ENCODE measurements at places on chromosomes 4 and X.

DNA sequence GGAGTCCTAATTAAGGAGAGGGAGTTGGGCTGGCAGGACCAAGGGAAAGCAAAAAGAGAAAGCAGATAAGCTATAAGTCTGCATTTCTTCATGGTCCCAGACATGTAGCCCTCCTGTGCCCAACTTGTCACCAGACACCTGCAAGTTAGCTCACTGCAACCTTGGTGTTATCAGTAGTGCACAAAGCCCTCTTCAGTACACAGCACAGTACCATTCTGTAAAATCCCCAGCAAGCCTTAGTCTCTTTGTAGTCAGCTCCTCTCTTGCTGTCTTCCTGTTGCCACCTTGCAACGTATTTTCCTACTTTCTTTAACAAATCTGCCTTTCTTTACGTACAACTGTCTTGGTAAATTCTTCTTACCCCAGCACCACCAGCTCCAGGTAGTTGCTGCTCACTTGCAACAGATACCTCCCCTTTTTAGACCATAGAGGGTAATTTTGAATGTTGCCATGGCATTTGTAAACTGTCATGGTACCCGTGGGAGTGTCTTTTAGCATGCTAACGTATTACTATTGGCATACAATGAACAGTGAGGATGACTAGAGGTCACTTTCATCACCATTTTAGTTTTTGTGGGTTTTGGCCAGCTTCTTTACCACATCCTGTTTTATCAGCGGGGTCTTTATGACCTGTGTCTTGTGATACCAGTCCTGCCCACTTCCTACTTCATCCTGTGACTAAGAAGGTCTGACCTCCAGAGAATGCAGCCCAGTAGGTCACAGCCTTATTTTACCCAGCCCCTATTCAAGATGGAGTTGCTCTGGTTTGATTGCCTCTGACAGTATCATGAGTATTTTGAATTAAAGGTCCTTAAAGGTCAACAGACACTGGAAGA lies 28.3 kb upstream of the AP1S2 start:
- no peak for DNase-seq

DNA sequence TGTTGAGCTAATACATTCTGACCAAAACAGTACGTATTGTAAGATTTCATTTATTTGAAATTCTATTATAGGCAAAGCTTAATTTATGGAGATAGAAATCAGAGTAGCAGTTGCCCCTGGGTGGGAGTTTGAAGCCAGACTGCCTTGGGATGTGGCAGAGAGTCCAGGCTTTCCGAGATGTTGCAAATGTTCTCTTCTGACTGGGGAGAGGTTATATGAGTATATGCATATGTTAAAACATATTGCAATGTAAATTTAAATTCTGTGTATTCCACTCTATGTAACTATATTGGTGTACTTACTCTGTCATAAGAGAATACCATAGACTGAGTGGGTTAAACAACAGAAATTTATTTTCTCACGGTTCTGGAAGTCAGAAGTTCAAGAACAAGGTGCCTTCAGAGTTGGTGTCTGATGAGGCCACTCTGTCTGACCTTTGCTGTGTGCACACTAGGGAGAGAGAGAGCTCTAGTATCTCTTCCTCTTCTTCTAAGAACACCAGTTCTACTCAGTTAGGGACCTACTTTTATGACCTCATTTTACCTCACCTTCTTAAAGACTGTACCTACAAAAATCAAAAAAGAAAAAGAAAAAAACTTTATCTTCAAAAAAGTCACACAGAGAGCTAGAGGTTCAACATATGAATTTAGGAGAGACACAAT lies 299.3 kb upstream of the HS3ST1 start:
- DNase-seq: no peak

- no peak for DNase-seq
These were observed 14.1 kb downstream of the NOP14 start for GRCh38 chr4:2948895-2949781.

DNA sequence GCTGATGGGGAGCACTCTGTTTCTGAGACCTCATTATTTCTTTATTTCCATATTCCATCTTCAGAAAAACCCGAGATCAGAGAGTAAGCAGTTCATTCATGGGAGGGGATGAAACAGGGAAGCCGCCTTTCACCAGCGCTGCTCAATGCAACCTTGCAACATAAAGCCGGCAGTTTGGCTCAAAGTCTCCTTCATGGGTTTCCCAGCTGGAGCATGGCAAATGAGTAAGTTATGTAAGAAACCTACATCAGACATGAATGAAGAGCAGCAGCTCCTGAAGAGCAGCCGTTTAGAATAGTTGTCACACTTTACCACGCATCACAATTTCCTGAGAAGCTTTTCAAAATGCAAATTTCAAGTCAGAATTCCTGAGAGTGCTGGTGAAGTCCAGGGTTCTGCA lies 578.8 kb downstream of the FSTL5 start:
- DNase-seq: no peak

- no peak for DNase-seq
These were observed 153.2 kb downstream of the AASDH start for GRCh38 chr4:56234098-56234497.

- DNase-seq: no peak
These were observed 999.0 kb upstream of the ADGRL3 start for GRCh38 chr4:60201052-60201673.

DNA sequence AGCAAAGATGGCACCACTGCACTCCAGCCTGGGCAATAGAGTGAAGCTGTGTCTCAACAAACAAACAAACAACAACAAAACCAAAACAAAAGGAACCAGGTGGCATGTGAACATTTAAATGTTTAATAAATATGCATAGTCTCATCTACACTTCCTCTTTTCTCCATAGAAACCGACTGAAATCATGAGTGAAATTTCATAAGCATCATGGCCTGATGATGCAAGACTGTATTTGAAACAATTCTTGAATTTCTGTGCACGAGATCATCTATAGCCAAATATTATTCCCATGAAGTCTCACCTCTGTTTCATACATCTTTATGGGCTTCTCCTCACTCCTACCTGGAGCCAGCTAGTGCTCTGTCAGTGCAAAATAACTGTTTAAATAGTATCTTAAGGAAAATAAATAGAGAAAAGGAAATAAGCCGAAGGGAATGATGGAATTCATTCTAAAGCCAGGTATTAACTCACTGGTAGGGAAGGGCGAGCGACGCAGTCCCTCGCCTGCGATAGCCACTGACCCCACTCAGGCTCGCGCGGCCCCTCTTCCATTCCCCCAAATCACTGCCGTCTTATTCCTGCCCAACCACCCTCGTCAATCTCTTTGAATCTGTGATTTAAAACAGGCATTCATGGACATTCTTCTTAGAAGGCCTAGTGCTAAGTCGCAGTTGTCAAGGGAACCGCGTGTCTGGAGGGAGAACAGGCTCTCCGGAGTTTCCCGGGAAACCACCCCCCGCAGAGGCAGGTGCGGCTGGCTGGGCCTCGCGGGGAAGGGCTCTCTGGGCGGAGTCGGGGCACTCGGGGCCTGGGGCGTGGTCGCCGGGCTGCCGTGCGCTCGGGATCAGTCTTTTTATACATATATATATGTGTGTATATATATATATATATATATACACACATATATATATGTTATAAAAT lies 52.4 kb upstream of the TRIM2 start:
- DNase-seq: no peak

- no peak for DNase-seq
These were observed 21.7 kb upstream of the CD38 start for GRCh38 chr4:15756361-15756861.

DNA sequence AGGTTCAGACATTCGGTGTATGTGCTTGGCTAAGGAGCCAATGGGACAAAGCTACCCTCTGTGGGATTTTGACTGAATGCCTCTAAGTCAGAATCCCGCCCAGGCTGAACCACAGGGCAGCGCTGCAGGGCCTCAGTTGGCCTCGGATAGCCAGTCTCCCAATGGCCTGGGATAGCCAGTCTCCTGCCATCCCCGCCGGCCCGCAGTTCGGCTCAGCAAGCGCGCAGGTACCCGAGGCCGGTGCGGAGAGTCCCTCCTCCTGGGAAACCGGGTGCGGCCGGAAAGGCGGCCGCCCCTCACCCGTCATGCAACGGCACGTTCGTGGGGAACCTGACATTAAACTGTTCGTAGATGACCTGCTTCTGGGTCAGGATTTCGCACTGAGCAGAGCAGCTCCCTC lies 16.1 kb downstream of the PPEF2 start:
- DNase-seq: no peak

DNA sequence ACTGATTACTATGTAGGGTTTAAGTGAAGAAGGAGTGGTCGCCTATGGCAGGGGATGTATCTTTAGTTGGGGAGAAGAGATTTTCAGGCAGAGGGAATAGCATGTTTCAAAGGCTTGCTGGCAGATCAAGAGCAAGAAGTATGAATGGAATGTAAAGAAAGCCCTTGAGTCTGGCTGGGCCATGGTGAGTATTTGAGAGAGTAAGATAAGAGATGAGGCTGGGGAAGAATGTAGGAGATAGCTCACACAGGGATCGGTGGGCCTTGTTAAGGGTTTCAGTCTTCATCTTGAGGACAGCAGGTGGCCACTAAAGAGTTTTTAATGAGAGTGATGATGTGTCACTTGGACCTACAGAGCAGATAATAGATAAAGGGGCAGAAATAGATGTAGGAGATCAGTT lies 319.1 kb upstream of the RPS6KA3 start:
- DNase-seq: no peak

DNA sequence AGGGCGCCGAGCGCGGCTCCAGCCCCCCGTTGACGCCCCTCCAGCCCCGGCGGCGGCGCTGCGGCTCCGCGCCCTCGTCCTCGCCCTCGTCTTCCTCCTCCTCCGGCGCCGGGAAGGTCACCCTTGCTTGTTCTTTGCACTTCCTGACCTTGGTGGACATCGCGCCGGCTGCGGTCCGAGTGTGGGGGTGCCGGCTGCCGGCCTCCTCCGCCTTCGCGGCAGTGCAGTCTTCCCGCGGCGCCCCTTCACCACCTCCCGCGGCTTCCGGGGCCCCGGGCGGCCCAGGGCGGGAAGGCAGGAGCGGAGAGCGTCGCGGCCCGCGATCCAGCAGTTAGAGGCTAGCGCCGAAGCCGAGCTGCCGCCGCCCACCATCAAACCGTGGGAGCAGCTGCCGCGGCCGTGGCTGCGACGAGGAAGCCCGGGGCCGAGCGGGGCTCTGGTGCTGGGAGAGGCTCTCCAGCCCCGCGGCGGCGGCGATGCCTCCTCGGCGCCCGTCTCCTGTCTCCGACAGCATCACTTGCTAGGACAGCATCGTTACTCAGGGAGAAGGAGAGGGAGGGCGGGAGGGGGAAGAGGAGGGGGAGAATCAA lies at the start of gene TRPC3:
TSS of gene TRPC3 (minus strand) at position 540 of the 590 bp plus-strand sequence. CDS start at position 160, 380 bp downstream.
- no peak for DNase-seq

- no peak for DNase-seq
These were observed 72.3 kb downstream of the GRIA3 start for GRCh38 chrX:123256378-123256777.

DNA sequence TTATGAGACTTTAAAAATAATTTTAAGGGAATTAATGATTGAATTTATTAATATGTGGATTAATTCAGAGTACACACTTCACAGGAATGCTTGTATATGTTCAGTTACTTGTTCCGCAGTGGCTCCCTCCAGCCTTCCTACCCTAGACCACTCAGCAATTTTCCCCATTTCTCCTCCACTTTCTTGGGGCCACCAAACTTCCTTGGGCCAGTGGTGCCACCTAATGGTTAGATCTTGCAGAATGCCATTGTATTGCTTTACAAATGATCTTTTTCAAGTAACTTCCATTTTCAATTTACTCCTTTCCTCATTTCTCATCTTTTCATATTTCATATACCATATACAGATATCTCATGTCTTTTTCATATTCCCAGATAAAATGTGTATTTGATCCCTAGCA lies 3.6 kb upstream of the RNF175 start:
- DNase-seq: no peak

- no peak for DNase-seq
These were observed 14.7 kb downstream of the ATP8A1 start for GRCh38 chr4:42642101-42642797.
